ENCODE measurements at places on chromosomes 4 and X.

GRCh38 chr4:67723949-67724348 is 23.0 kb upstream of the UBA6 start:
- no peak for DNase-seq

GRCh38 chr4:145898466-145898865 is 40.2 kb downstream of the ZNF827 start:
- DNase-seq = no peak

DNA sequence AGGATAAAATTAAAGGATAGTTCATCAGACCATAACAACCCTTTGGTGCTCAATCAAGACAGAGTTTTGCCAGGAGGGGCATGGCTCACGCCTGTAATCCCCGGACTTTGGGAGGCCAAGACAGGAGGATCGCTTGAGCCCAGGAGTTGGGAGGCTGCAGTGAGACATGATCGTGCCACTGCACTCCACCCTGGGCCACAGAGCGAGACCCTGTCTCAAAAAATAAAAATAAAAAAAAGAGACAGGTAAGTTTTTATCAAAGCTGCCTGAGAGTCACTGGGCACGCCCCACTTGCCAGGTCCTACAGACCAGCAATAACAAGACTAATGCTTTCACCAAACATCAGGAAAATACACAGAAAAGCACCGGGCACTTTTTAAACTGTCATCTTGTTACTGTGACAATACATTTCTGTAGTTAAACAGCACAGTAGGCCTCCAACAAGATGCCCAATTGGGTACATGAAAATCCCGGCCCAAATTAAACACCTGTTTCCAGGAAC is 765 bp downstream of the CFAP97 start:
- no peak for DNase-seq

- DNase-seq = no peak
Measured at GRCh38 chr4:107183155-107183774, 147.2 kb upstream of the DKK2 start.

Data from stimulated activated CD8-positive, alpha-beta memory T cell treated with anti-CD3 and anti-CD28 coated beads, Interleukin-4, amount 100 ng/mL, for 1 hour (primary cell).